ENCODE measurements at places on chromosomes 12 and 14.

DNA sequence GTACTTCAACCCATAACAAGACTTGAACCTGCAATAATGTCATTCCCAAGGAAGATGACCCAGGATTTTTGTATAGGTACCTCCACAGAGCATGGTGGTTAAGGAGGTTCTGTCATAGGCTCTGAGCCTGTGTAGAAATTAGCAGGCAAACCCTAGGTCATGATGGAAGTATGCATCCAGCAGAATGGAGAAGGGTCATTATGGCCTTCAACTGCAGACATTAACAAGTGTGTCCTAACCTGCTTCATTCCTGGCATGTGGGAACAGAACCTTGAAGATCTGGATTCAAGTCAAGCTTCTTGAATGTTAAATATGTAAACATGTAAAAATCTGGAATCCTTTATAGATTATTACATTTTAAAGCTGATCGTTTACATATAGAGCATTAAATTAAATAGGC, 116.2 kb upstream of the SLC38A4 start:
- no peak for DNase-seq

GRCh38 chr12:43766291-43766690, 7.5 kb downstream of the IRAK4 start:
- no peak for DNase-seq

- no peak for DNase-seq
Measured at GRCh38 chr12:51008329-51009055, 17.7 kb downstream of the SLC11A2 start.

- no peak for DNase-seq
Measured at GRCh38 chr12:117300174-117300573, 61.3 kb downstream of the NOS1 start.

- no peak for DNase-seq
Measured at GRCh38 chr12:85182699-85183098, 97.3 kb upstream of the ALX1 start.

DNA sequence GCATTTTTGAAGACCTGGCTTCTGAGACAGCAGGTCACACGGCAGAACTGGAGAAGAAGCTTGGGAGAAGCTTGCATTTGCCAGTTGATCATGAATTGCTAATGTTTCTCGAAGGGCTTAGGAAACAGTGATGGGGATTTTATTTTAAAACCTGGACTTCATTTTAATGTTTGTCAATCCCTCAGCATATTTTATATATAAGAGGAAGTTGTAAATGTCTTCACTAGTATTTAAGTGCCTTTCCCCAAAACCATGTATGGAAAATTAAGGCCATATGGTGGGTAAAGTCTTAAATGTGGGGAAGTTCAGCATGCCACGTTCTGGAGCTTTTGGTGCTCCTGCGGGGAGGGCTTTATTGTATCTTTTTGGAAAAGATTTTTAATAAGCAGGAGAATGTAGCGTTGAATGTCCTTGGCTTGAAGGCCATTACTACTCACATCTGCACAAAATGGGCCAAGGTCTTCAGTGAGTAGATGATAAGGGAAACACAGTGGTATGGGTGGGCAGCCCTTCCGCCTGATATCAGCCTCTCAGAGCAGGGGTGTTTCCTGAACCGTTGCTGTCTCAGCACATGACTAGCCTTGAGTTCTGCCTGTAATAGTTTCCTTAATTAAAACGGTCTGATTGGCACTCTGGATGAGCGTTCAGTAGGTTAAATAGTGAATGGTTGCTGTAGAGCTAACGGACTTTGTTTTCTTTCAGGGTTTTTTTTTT, 511.4 kb downstream of the PCNX1 start:
- no peak for DNase-seq

DNA sequence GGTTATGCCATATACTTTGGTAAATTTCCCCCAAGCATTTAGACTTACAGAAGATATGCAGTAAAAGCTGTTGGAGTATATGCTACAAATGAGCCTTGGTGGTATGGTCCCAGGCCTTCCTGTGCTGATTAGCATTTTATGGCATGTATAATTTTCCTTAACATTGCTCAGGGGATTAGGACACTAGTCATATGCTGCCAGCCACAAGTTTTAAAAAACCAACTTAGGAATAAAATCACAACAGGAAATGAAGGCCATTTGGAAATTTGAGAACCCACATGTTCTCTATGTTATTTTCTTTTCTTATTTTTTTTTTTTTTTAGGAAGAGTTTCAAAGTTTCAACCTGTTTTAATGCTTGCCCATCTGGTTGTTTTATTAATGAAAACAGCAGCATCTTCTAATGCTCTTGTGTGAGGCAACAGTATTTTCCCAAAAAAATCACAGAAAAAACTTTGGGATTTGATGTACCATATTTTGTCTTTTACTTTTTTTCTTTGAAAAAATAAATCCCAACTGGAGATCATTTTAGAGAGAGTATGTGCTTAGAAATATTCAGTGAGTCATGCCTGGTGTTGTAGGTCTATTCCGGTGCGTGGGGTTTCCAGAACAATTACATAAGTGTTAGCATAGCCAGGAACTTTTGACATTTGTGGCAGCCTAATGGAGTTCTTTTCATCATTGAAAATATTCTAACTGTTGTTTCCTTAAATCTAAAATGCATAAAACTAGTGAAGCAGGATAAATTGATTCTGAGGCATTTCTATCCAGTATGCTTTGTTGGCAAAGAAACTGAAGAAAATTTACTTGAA, 21.7 kb upstream of the DUSP6 start:
- DNase-seq = peak; percentile 72

DNA sequence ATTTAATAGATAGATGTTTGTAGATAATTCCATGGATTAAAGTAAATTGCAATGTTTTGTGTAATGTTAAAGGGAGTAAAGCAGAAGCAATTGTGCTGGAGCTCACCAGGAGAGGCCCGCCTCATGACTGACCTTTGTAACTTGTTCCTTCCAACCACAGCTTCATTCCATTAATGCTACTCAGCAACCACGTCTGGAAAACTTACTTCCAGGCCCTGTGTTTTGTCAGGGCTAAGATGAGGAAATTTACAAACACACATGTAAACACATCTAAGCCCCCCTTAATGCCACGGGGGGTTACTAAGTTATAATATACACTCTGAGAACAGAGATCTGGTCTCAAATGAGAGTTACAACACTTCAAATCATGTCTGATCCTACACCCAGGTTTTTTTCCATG, 12.4 kb downstream of the LUM start:
- DNase-seq = peak; percentile 80

DNA sequence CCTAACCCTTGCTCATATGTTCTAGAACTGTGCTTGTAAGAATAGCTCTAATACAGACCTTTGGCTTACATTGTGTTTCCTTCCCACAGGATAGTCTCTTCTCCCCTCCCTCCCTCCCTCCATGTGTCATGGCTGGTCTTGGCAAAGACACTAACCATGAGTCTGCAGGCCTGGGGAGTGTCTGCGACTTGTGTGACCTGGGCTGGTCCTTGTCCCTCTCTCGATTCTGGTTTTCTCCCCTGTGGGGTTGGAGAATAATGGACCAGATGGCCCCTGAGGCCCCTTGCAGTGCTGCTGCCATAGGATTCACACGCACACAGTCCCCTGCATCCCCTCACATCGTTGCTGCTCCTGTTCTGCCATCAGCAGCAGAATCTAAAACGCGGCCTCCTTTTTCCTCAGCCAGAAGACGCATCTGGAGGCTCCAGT, 30.3 kb downstream of the DEGS2 start:
- peak; percentile 81 for DNase-seq

DNA sequence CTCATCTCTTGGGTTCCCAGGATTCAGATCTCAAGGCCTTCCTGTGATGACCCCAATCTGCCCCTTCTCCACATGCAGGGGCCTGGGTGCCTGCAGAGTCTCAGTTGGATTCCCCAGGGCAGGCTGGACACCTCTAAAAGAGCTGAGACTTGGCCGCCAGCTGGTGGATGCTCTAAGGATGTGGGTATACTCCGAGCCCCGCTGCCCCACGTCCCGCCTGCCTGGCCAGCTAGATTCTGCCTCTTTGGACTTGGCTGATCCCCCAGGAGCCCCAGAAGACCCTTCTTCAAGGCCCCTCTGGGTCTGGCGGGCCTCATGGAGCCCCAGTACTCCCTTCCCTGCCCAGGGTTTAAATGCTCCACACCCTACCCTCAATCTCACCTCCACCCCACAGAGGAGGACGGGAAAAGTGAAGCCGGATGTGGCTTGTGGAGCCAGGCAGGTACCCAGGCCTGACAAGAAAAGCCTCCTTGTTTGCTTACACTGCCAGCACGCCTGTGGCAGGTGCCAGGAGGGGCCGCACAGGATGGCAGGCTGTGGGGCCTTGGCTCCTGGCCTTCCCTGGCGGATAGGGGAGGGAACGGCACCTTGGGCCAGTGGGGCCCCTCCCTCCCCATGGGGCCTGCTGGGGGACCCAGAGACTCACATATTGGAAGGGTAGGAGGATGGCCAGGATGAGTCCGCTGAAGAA, 15.1 kb downstream of the FAIM2 start:
- DNase-seq = no peak

DNA sequence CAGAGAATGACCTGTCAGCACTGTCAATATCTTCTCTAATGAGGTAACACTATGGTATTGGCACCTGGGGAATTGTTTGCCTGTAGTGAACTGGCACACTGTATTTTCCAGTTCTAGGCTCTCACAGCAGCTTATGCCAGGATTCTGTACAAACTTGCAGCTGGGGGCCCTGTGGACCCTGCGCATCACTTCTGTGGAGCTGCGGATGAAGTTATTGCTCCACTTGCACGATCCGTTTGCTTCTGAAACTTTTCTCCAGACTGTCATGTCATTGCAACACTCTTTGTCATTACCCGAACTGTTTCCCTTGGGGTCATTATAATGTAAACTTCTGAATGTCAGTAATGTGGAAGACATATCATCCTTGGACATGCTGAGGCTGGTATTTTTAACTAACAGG, 3.9 kb downstream of the RNASE11 start:
- no peak for DNase-seq

GRCh38 chr12:8697120-8697475, 693 bp upstream of the RIMKLB start:
- peak; percentile 31 for DNase-seq

GRCh38 chr14:104865081-104865630, at the start of gene CEP170B:
Gene CEP170B (plus strand): TSS chr14:104865268. CDS start chr14:104868451, 3,183 bp downstream.
- DNase-seq = peak; percentile 90

GRCh38 chr14:93090826-93091555, 24.7 kb downstream of the ITPK1 start:
- DNase-seq = peak; percentile 53

- no peak for DNase-seq
Measured at GRCh38 chr14:59213368-59214315, 25.2 kb downstream of the DAAM1 start.

GRCh38 chr12:106139422-106140171, 843 bp upstream of the NUAK1 start:
- peak; percentile 80 for DNase-seq

DNA sequence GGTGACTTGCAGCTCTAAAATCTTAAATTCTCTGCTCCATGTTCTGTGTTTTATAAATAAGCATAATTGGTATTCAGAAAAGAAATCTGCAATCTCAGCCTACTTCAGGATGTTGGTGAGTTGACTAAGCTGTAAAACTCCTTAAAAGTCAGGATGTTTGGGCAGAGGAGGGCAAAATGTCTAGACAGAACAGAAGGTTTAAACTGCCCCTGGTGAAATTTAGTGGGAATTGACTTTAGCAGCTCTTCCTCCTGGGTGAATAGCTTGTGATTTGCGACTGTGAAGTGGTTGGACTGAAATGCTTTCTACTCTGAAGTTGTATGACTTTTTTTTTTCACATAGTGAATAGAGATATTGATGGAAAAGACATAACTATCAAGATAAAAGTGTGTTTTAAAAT, 85.8 kb downstream of the CAND1 start:
- no peak for DNase-seq

- no peak for DNase-seq
Measured at GRCh38 chr12:8069582-8069981, 3.4 kb upstream of the C3AR1 start.

DNA sequence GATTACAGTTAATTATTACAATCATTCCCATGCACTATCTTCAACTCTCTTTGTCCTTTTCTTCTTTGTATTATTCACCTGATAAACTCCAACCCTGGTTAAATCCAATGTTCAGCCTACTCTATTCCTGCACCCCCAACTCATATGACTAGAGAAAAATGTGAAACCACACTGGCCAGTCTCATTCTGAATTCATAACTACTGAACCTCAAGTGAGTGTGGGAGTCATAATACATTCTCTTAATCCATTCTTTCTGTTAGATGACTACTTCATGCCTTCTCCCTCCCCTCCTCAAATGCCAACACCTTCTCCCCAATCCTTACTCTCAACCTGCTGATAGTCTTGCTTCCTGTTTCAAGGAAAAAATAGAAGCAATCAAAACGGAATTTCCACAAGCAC, 22.3 kb upstream of the ITPR2 start:
- DNase-seq = no peak

DNA sequence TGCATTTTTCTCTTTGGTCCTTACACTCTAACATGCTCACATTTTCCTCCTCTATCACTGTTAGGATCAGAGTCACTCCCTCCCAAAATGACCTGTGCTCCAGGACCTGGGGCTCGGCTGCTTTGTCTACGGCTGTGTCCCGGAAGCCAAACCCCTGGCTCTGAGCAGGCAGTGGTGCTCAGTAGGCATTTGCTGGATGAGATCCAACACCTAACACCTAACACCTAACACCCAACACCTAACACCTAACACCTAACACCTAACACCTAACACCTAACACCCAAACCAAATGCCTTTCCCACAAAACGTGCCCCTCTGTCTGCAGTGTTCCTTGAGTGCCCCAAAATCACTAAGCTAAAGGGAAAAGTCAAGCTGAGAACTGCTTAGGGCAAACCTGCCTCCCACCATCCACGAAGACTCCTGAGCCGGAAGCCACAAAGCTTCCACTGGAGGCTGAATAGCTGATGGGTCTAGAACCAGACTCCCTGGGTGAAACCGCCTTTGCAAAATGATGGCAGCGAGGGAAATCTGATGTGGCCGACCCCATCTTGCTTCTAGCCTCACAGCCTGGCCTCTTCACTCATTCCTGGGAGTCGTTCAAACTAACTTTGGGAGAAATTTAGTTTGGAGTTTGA, 29.2 kb downstream of the HSP90AA1 start:
- DNase-seq = no peak

DNA sequence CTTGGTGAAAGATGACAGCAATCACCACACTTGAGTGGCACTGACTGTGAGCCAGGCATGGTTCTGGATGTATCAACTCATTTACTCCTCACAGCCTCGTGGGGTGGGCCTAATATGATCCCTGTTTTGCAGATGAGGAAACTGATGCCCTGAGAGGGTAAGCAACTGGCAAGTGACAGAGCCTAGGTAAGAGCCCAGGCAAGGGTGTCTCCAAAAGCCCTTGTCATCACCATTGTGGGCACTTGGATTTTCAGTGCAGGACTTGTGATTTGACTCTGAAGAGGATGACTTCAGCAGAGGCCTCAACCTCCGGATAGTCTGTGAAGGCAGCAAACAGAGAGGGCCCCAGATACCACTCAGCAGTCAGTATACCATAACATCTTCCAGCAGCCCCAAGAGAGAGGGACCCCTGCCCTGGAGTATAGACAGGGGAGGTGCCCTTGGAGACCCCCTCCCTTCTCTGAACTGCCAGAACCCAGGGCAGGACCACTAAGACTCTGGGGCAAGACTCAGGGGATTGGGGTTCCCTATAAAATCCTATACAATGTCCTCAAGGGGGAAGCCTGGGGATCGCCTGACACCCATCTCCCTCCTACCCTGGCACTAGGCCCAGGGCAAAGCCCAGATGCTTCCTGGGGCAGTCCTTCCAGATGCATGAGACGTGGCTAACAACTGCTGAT, 7.1 kb upstream of the KRT5 start:
- no peak for DNase-seq

- no peak for DNase-seq
Measured at GRCh38 chr14:31291210-31291609, 83.6 kb upstream of the HECTD1 start.

Measured in AG08395 (cell line).